ENCODE measurements at places on chromosomes 12 and 14. TPM values are rescaled to one million over a fixed set of nuclear protein-coding genes. Genes with fewer than 3 reads are reported as not detected.

DNA sequence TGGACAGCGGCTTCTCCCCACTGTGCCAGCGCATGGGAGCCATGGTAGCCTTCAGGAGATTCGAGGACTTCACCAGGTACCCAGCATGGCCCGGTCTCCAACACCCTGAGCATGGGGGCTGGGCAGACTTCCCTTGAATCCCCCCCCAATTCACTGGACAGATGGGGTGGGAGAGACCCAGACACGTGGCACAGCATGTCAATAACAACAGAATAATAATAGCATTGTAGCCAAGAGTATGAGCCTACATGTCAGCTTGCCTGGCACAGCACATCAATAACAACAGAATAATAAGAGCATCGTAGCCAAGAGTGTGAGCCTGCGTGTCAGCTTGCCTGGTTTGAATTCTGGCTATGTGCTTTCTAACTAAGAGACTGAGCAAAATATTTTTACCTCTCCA is 76.4 kb downstream of the FOXN4 start:
- H3K27ac ChIP-seq = no peak overlapping the region
- no peak overlapping the region for H3K4me3 ChIP-seq
- no peaks in the 10 kb centered on the region for H3K27me3 ChIP-seq

GRCh38 chr12:132319991-132320570 is 9.3 kb downstream of the GALNT9 start:
- peaks cover 54% of the 10 kb centered on the region for H3K27me3 ChIP-seq
- no peaks in the 10 kb centered on the region for H3K36me3 ChIP-seq
- H3K27ac ChIP-seq = no peak overlapping the region
- H3K4me1 ChIP-seq = peaks cover 6% of the 10 kb centered on the region
- DNase-seq = no peak
- no peak overlapping the region for H3K4me3 ChIP-seq

DNA sequence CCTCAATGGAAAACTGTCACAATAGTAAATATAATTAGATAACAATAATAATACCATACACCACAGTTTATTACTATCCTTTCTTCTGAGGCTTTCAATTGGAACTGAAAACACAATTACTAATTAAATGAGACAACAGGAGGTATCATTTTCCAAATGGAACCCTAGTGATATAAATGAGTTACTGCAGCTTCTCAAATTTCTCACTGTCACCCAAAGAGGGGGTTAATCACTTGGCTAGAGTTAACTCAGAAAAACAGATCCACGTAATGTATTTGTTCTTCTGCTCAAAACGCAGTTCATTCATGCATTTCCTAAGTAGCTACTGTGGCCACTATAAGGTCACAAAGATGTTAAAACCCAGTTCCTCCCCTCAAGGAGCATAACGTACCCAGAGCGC is 120.9 kb upstream of the FOXN3 start:
- peaks cover 28% of the 10 kb centered on the region for H3K4me1 ChIP-seq
- no peak overlapping the region for H3K4me3 ChIP-seq
- H3K27ac ChIP-seq = no peak overlapping the region
- peaks cover 5% of the 10 kb centered on the region for H3K36me3 ChIP-seq
- DNase-seq = no peak

GRCh38 chr14:88379706-88380343 is 5.6 kb upstream of the SPATA7 start:
- H3K27me3 ChIP-seq = peaks cover 29% of the 10 kb centered on the region
- H3K36me3 ChIP-seq = no peaks in the 10 kb centered on the region
- no peak overlapping the region for H3K4me3 ChIP-seq
- DNase-seq = no peak

DNA sequence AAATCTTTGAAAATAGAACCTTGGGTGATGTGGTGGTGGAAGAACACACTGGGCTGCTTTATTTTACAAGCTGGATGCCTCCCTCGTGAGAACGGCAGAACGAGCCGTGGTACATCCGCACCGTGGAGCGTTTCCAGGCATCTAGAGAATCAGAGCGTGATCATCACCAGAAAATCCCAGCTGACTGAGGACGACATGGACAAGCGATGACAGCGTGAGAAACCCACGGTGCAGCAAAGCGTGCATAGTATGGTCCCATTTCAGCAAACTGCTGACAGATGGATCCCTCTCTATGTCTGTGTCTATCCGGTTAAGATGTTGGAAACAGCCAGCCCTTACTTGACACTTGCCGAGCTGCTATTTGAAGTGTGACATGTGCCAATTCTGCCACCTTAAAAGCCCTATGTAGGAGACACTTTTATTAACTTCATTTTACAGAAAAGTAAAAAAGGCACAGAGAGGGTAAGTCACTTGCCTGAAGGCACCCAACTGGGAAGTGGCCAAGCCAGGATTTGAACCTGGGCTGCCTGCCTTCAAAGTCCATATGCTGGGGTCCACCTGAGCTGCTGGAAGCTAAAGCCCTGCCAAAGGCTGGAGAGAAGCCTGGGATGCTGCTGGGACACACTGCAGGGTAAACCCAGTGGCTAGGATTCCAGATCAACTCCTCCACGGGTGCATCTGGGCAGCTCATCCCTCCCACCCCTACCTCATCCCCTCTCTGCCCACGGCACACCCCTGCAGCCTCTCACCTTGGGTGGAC is 14.9 kb downstream of the SCARB1 start:
- H3K27ac ChIP-seq = no peak overlapping the region
- H3K36me3 ChIP-seq = no peaks in the 10 kb centered on the region
- H3K27me3 ChIP-seq = no peaks in the 10 kb centered on the region
- no peak for DNase-seq

- H3K27me3 ChIP-seq = no peaks in the 10 kb centered on the region
- H3K36me3 ChIP-seq = peaks cover 25% of the 10 kb centered on the region
- no peak overlapping the region for H3K27ac ChIP-seq
These were observed 50.7 kb downstream of the SENP1 start for GRCh38 chr12:48054955-48055821.

DNA sequence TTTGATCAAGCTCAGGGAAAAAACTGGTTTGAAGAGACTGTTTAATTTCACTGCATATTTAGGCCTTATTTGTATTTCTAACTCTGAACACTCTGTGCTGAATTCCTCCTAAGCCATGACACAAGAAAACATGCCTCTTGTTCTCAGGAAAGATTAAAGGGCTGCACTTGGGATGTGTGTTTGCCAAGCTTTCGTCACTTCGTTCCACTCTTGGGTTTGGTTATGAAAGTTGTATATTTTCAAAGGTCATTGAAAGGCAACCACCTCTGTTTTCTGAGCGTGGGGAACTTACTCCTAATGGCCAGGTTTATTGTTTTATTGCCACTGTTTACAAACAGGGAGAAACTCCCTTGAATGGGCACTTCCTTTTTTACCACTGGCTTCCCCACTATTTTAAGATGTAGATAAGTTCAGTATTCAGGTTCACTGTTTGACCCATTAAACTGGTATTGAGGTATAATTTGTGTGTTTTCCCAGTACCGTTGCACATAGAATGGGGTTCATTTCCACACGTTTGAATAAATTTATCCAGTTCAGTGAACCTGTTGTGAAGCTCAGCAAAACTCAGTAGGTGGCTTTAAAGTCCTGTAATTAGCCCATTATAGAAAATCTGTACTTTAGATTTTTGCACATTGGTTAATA is 65.3 kb downstream of the NKX2-1 start:
- peaks cover 24% of the 10 kb centered on the region for H3K27me3 ChIP-seq
- no peak for DNase-seq
- peaks cover 19% of the 10 kb centered on the region for H3K4me1 ChIP-seq
- no peak overlapping the region for H3K4me3 ChIP-seq
- no peaks in the 10 kb centered on the region for H3K36me3 ChIP-seq

GRCh38 chr14:100135073-100135472 is 24.4 kb downstream of the DEGS2 start:
- H3K27me3 ChIP-seq = no peaks in the 10 kb centered on the region
- no peak for DNase-seq
- peaks cover 21% of the 10 kb centered on the region for H3K4me1 ChIP-seq
- H3K27ac ChIP-seq = no peak overlapping the region

- peaks cover 5% of the 10 kb centered on the region for H3K4me1 ChIP-seq
- H3K36me3 ChIP-seq = no peaks in the 10 kb centered on the region
- H3K27ac ChIP-seq = no peak overlapping the region
- peaks cover 13% of the 10 kb centered on the region for H3K27me3 ChIP-seq
These were observed 64.5 kb upstream of the DAAM1 start for GRCh38 chr14:59123975-59124374.

GRCh38 chr14:102777711-102778337 is 575 bp downstream of the TRAF3 start:
- H3K4me3 ChIP-seq = peak overlapping the region; percentile 90
- no peaks in the 10 kb centered on the region for H3K27me3 ChIP-seq
- no peak for DNase-seq
- peaks cover 32% of the 10 kb centered on the region for H3K4me1 ChIP-seq

DNA sequence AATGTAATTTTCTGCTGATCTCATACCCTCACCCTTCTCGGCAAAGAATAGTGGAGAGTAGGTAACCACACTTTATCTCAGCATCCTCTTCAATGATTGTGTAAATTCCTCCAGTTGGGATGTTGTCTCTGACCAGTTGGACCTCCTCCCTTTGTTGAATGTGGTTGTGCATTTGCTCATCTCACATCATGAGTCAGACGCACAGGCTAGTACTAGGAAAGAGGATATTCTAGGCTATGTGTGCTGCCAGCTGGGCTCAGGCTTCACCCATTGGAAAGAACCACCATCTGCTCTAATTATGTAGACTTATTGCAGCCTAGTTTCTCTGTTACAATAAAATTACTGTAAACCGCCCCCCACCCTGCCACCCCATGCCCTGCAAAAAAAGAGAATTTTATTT is 90.3 kb downstream of the LMO3 start:
- no peaks in the 10 kb centered on the region for H3K4me1 ChIP-seq
- no peak overlapping the region for H3K27ac ChIP-seq
- H3K36me3 ChIP-seq = no peaks in the 10 kb centered on the region
- no peaks in the 10 kb centered on the region for H3K27me3 ChIP-seq
- H3K4me3 ChIP-seq = no peak overlapping the region

GRCh38 chr12:113464852-113465719 is 6.6 kb downstream of the LHX5 start:
- no peak overlapping the region for H3K27ac ChIP-seq
- no peak overlapping the region for H3K4me3 ChIP-seq
- peaks cover 10% of the 10 kb centered on the region for H3K4me1 ChIP-seq
- H3K36me3 ChIP-seq = peaks cover 3% of the 10 kb centered on the region
- H3K27me3 ChIP-seq = peaks cover 90% of the 10 kb centered on the region

- no peak for DNase-seq
- no peaks in the 10 kb centered on the region for H3K4me1 ChIP-seq
- H3K27ac ChIP-seq = no peak overlapping the region
These were observed 1264.0 kb downstream of the TMEM121 start for GRCh38 chr14:106790189-106791036.

DNA sequence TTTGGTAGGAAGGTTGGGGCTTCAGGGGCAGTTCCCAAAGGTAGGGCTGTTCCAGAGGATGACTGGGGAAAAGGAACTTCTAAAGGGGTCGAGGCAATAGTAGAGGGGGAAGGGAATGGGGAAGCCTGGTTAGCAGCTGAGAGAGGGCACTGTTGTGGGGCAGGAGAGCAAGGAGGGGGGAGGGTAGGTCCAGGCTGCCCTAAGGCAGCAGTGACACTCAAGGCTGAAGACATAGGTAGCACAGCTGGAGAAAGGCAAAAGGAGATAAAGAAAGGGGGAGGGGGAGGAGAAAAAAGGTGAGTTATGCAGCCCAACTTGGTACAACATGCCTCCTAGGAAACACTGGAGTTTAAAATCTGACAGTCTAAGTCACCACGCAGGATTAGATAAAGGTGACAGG is 3.9 kb downstream of the NACA start:
- peak overlapping the region; percentile 98 for H3K27ac ChIP-seq
- no peaks in the 10 kb centered on the region for H3K27me3 ChIP-seq
- peaks cover 57% of the 10 kb centered on the region for H3K36me3 ChIP-seq

DNA sequence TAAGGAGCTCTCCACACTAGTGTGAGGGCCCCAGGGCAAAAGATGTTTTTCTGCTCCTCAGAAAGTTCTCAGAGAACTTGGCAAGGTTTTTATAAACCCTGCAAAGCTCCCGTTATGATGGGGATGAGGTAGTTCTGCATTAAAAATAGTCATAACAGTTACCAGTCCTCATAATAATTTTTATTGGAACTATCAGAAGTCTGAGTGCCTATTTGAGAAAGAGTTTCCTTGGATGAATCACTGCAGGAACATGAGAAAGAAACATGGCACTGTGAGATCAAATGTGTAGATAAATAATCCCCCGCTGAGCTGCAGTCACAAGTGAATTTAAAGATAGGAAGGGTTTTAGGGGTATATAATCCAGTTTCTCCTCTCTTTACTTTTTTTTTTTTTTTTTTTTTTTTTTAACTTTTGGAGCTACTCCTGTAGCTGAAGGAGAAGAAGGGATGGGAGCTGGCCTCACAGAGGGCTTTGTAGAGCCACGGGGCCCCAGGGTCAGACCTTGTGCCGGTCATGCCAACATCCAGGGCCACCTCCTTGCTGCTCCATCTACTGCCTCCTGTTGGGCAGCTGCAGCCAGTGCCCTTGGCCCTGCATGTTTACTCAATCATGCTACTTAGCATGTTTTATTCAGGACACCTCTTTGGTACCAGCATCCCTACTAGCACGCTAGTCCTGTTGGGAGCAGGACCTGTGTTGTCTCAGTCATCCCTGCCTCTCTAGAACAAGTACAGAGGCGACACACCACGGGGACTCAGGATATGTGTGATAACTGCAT is 39.5 kb downstream of the EVL start:
- H3K27me3 ChIP-seq = no peaks in the 10 kb centered on the region
- peaks cover 14% of the 10 kb centered on the region for H3K36me3 ChIP-seq
- H3K27ac ChIP-seq = no peak overlapping the region
- no peak overlapping the region for H3K4me3 ChIP-seq

DNA sequence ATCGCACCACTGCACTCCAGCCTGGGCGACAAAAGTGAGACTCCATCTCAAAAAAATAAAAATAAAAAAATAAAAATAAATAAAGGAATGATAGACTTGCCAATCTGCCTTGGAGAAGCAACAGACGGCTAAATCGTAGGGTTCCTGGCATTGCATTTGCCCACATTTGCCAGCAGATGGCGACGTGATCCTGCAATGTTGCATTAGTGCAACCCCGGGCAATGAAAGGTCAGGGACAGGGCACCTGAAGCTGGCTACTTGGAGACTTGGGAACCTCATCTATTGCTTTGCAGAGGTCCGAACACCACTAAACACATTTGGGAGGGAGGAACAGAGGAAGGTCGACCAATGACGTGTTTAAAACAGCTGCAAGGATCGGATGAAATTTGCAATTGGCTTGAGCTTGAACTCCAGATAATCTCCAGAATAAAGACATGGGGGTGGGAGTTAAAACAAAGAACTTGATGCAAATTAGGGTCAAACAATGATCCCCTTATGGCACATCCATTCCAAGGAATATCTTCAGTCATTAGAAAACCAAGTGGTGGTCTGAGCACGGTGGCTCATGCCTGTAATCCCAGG is 34.6 kb downstream of the SPRING1 start:
- no peak overlapping the region for H3K4me3 ChIP-seq
- no peaks in the 10 kb centered on the region for H3K36me3 ChIP-seq
- DNase-seq = no peak
- H3K27me3 ChIP-seq = peaks cover 5% of the 10 kb centered on the region

GRCh38 chr14:79732911-79733655 is 478.2 kb downstream of the DIO2 start:
- H3K27me3 ChIP-seq = peaks cover 7% of the 10 kb centered on the region
- peaks cover 12% of the 10 kb centered on the region for H3K4me1 ChIP-seq
- no peak overlapping the region for H3K27ac ChIP-seq
- H3K4me3 ChIP-seq = no peak overlapping the region
- DNase-seq = no peak

MBD6 gene
- 94.7 TPM for total RNA-seq

TSPAN11 gene
- total RNA-seq = 52.3 TPM

DTX1 gene
- 2.4 TPM for total RNA-seq

PHLDA1 gene
- 67.5 TPM for total RNA-seq

SLC8A3 gene
- total RNA-seq = 1.3 TPM

PRIMA1 gene
- 0.90 TPM for total RNA-seq
